ENCODE measurements at places on chromosomes 7 and 10. TPM values are rescaled to one million over a fixed set of nuclear protein-coding genes. Genes with fewer than 3 reads are reported as not detected.

The LLCFC1 gene
- total RNA-seq, result not detected

The SUV39H2 gene
- 18.3 TPM for total RNA-seq

The ASB10 gene
- not detected for total RNA-seq

The FAM25G gene
- total RNA-seq, result not detected

The SPDYE11 gene
- total RNA-seq, result not detected

The FANK1 gene
- 1.9 TPM for total RNA-seq

The ITIH5 gene
- total RNA-seq, result 0.14 TPM

The IGF2BP3 gene
- 29.7 TPM for total RNA-seq

The MEIG1 gene
- total RNA-seq, result 0.77 TPM

The ATP5F1C gene
- total RNA-seq, result 239 TPM

The SLK gene
- total RNA-seq, result 33.2 TPM

The GRM8 gene
- total RNA-seq, result not detected

The GJD4 gene
- total RNA-seq, result not detected

Data from A549 treated with dexamethasone at 1 μM for 4 hours (cell line).